ENCODE measurements at places on chromosomes 2 and 18.

GRCh38 chr2:216658757-216659156 lies 25.5 kb downstream of the IGFBP2 start:
- no peak for DNase-seq

- DNase-seq, result no peak
Observed at GRCh38 chr18:56108478-56109367, 520.7 kb upstream of the TCF4 start.

DNA sequence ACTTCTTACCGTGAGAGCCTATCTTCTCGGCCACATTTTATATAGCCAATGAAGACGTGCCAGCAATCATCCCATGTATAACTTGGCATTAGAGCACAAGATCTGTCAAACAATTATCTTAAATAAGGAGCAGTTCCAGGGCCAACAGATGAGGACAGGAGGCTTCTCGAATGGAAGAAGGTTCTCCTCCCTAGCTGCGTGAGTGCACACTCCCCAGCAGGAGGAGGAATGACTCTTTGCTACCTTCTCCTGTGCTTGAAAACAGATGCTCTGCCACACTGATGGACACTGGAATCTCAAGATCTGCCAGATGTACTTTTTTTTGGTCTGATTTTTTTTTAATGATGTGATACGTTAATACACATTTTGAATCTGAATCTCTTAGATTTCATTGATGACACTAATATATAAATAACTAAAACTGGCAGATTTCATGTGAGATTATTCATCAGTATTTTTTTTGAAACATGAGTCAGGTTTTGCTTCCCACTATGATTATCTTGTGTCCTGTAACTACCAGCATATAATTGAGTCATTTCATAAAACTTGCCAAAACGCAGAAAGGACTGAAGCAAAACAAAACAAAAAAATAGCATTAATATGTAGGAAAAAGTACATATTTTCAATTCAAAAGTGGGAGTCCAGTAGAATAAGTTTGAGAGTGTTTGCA lies 626 bp upstream of the VIT start:
- DNase-seq, result no peak

GRCh38 chr2:43819491-43820163 lies 19.0 kb downstream of the ABCG5 start:
- no peak for DNase-seq

DNA sequence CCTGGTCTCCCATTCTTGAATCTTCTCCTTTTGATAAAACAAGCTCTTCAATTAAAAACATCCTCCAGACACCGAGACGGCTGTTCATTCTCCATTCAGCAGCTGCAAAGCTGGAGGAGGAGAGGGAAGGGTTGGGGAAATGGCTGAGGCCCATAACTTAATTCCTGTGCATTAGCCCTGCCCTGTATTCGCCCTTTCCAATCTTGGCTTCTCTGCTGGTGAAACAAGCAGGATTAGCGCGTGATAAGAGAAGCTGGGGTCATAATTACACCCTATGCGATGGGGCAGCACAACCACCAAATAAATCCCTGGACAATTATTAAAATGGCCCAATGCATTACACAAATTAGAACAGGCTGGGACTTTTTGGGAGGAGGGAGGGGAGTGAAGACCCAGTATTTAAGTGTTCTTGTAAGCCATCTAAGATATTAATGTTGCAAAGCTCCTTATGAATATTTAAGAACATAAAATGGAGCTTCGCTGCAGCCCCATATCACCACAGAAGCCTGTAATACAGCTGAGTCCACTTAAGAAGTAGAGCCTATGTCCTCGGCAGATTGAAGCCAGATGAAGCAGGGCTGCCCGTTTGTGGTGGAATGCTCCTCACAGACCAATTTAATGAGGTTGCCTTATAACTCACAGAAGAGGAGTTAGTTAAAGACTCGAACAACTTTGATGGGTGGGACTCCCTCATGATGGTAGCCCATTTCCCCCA lies 176.6 kb upstream of the SKOR2 start:
- DNase-seq, result no peak

DNA sequence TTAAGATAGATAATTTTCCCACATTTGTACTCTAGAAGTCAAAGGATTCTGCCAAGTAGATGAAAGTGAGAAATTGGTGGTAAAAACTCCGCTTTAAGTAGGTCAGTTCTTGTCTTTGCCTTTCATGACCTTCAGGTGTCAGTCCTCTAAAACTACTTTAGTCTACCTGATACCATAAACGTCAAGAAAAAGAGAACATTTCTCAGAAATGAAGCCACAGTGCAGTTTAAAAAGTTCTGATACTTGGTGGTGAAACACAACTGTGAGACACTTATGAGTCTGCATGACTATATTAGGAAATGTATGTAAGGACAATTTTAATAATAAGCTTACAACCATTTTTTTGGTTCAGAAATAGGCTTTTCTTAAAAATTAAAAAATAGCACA lies 583.3 kb downstream of the SATB2 start:
- no peak for DNase-seq

DNA sequence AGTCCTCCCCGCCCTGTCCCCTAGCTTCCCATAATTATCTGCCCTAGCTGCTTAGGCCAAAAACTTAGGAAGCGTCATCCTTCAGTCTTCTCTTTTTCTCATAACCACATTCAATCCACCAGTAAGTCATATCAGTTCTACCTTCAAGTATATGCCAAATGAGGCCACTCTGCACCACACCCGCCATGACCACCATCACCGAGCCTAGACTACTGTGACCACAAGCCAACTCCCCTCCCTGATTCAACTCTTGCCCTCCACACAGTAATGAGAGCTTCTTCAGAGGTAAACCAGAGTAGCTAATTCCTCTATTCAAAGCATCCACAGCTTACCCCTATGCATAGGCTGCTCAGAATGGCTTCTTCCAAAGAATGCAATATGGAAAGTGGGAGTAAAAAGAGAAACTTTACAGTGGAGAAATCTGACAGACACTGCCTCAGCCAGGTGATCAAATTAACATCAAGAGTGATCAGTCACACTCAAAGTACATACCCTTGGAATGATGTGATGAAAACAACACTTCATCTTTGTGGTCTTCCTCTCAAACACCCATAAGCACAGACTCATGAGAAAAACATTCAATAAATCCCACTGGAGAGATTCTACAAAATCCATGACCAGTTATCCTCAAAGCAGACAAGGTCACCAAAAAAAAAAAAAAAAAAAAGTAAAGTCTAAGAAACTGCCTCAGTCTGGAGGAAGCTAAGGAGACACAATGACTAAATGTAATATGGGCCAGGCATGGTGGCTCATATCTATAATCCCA lies 17.7 kb downstream of the MBOAT2 start:
- DNase-seq, result no peak

DNA sequence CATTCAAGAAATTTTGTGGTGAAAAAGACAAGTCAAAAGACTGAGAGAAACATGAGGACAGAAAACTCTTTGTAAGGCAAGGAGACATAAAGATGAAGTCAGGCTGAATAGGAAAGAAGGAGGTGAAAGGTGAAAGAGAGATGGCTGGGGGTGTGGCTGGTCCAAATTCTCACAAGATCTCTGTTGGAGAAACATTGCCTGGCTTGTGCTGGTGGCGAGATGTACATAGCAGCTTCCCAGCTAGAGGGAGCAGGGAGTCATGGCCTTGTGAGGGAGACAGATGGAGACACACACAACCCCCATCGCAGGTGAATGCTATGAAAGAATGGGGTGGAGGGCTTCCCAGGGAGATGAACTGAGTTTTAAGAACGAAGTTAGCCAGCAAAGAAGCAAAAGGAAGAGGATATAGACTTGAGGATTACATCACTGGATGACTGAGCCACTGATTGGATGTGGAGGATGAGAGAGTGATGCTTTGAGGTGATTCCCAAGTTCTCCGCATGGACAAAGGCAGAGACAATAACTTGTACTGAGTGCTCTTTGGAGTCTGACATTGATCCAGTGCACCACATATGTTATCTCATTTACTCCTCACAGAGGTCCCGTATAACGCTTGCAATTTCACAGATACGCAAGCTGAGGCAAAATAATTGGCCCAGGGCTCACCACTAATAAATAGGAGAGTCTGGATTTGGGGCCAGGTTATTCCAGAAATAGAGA lies 3.7 kb upstream of the EMX1 start:
- no peak for DNase-seq

All from activated CD8-positive, alpha-beta memory T cell treated with anti-CD3 and anti-CD28 coated beads for 48 hours (primary cell).